ENCODE measurements at places on chromosomes 5 and 9. TPM values are rescaled to one million over a fixed set of nuclear protein-coding genes. Genes with fewer than 3 reads are reported as not detected.

Gene PCA3
- total RNA-seq: not detected

Gene FGF18
- total RNA-seq: not detected

Gene HRH2
- total RNA-seq: 0.06 TPM

Gene SLC36A2
- not detected for total RNA-seq

Gene LEAP2
- total RNA-seq: 0.76 TPM

Gene CCNO
- total RNA-seq: 0.70 TPM

Gene LCN15
- total RNA-seq: not detected

Gene TMED7
- 73.2 TPM for total RNA-seq

Gene ABO
- total RNA-seq: 0.05 TPM

Gene DMRTA1
- total RNA-seq: 1.8 TPM

Gene RASGRF2
- total RNA-seq: 15.8 TPM

Gene TRIM36
- 2.4 TPM for total RNA-seq

Gene EMB
- total RNA-seq: 4.7 TPM

Gene SPINK13
- not detected for total RNA-seq

Gene LCN1
- total RNA-seq: not detected

Gene PCDHA2
- total RNA-seq: not detected

Gene SEMA4D
- 5.6 TPM for total RNA-seq

Gene MARCOL
- total RNA-seq: not detected

Gene REEP2
- 13.5 TPM for total RNA-seq
